ENCODE measurements at places on chromosomes 2 and 18. TPM values are rescaled to one million over a fixed set of nuclear protein-coding genes. Genes with fewer than 3 reads are reported as not detected.
A peak's percentile ranks its signal among the peaks of the same experiment; 100 is the strongest.

Gene SCYGR8
- not detected for total RNA-seq

Gene ZBTB7C
- 0.04 TPM for total RNA-seq

DNA sequence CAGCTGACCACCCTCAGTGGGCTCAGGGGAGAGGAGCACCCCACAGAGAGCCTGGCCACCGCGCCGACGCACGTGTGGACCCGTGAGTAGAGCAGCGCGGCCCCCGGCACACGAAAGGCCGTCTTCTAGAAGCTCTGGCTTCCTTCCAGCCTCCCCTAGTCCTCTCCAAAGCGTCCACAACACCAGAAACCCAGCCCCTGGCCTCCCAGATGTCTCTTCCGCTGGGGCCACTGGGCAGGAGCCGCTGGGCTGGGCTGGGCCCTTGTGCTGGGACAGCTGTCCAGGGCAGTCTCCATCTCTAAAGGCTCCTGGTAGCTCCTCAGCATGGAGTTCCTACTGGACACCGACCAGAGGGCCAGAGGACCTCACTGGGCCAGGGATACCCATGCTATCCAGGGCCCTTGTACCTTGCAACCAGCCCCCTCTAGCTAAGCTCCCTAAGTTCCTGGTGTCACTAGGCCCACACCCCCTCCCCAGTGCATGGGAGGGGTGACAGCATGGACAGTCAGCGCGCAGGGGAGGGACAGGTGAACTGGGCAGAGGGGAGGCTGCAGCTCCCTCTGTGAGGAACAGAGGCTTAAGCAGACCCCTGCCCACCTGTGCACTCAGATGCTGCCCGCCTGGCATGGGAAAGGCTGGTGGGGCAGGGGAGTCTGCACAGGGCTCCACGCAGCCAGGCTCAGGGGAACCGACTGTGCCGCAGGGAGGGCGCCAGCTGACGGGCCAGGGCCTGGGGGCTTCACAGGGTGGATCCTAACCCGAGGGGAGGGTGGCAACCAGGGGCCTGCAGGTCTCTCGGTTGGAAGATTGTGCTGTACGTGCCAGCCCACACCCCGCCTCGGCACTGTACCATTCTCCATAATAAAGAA is 32.9 kb downstream of the MTERF4 start:
- no peaks in the 10 kb centered on the region for H3K4me1 ChIP-seq
- no peaks in the 10 kb centered on the region for H3K27me3 ChIP-seq
- no peak overlapping the region for H3K4me3 ChIP-seq
- no peak overlapping the region for H3K27ac ChIP-seq
- H3K36me3 ChIP-seq, result peaks cover 3% of the 10 kb centered on the region

GRCh38 chr2:157890969-157891642 is 15.0 kb upstream of the ACVR1 start:
- no peaks in the 10 kb centered on the region for H3K27me3 ChIP-seq
- H3K4me3 ChIP-seq, result peak overlapping the region; percentile 65
- H3K27ac ChIP-seq, result peak overlapping the region; percentile 90
- ATAC-seq, result no peak

DNA sequence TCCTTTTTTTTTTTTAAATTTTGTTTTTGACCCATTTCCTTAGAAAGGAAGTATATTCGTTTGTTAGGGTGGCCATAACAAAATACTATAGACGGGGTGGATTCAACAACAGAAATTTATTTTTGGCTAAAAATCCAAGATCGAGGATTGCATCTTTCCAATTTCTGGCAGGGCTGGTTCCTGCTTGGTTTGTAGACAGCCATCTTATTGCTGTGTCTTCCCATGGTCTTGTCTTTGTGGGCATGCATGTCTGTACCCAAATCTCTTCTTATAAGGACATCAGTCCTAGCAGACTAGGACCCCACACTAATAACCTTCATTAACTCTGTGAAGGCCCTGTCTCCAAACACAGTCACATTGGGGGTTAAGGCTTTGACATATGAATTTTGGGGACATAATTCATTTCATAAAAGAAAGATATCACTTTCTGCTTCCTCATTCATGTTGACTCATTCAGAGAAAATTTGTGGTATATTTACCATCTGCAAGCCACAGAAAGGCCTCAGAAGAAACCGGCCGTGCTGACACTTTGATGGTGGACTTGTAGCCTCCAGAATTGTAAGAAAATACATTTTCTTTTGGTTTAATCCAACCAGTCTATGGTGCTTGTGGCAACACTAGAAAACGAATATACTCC is 262.1 kb downstream of the LPIN1 start:
- peak; percentile 15 for ATAC-seq
- H3K4me1 ChIP-seq, result no peaks in the 10 kb centered on the region
- no peaks in the 10 kb centered on the region for H3K36me3 ChIP-seq
- H3K4me3 ChIP-seq, result no peak overlapping the region

DNA sequence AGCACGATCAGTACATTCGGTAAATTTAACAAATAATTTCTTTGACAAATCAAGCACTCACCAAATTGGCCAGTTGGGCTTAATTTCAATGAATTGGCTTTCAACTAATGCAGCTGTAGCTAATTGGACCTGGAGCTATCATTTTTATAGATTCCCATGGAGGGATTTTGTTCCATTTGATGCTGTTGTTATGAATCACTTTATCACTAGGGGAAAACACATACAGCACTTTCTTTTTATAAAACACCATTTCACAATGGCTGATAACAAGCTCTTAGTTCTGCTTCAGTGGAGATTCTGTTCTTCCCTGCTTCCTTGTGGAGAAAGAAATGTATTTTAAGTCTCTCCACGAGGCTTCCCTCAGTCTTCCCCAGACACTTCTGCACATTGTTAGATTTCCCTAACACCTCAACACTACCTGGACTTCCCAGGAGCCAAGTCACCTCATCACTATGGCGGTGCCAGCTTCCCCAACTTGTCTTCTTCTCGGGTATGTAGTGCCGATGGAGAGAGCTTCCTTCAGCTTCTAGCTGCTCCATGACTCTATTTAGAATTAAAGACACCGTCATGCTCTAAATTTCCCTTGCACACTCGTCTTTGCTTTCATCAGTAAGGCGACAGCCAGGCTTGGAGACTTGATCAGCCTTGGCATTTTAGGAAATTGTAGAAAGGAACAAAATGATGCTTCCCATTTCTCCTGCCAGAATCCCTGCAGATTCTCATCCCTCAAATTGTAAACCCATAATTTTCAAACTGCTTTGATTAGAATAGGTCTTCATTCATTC is 72.0 kb downstream of the INPP5D start:
- peaks cover 98% of the 10 kb centered on the region for H3K36me3 ChIP-seq
- no peak overlapping the region for H3K4me3 ChIP-seq
- H3K27ac ChIP-seq, result no peak overlapping the region
- no peaks in the 10 kb centered on the region for H3K27me3 ChIP-seq
- H3K4me1 ChIP-seq, result peaks cover 10% of the 10 kb centered on the region

Data from activated T-helper 17 cell treated with anti-CD3 and anti-CD28 coated beads, Interleukin-2, amount 50 U/mL, for 72 hours (primary cell).